Caki2 (cell line): ENCODE measurements at places on chromosomes 11 and 22. TPM values are rescaled to one million over a fixed set of nuclear protein-coding genes. Genes with fewer than 3 reads are reported as not detected.

OR51B2 gene
- not detected in 2 replicates for total RNA-seq

CCDC81 gene
- total RNA-seq = 0.51 TPM in 1 of 2 replicates, not detected in the other

ARHGAP20 gene
- not detected in 2 replicates for total RNA-seq

OR52N4 gene
- not detected in 2 replicates for total RNA-seq

IGSF22 gene
- total RNA-seq = not detected in 2 replicates
